ENCODE measurements at places on chromosomes 2 and 18. TPM values are rescaled to one million over a fixed set of nuclear protein-coding genes. Genes with fewer than 3 reads are reported as not detected.

Gene ZC3H8
- total RNA-seq = 15.3 TPM

Gene CD8B2
- not detected for total RNA-seq

Gene DUSP28
- total RNA-seq = 12.5 TPM

Gene TBC1D8
- total RNA-seq = 1.9 TPM

Gene EN1
- total RNA-seq = not detected

Gene TSGA10
- 7.7 TPM for total RNA-seq

Gene SCN3A
- total RNA-seq = not detected

Gene TSPYL6
- not detected for total RNA-seq

Gene RNF152
- 0.18 TPM for total RNA-seq

Gene HOXD12
- total RNA-seq = not detected

Gene MAL
- total RNA-seq = 127 TPM

Gene CYP1B1
- 0.44 TPM for total RNA-seq

Gene GLI2
- total RNA-seq = not detected

Gene HOXD13
- not detected for total RNA-seq

Gene ASNSD1
- 34.2 TPM for total RNA-seq

Gene DCC
- total RNA-seq = not detected

Gene SERPINB11
- not detected for total RNA-seq

Gene NGEF
- total RNA-seq = not detected

Gene RAB27B
- 30.6 TPM for total RNA-seq

Gene FBXO15
- 0.75 TPM for total RNA-seq

Gene TRABD2A
- total RNA-seq = 60.5 TPM

Gene SKOR2
- total RNA-seq = not detected

Gene CCDC85A
- not detected for total RNA-seq

Gene C2orf72
- total RNA-seq = not detected

Gene CFC1
- not detected for total RNA-seq

Gene KCNIP3
- total RNA-seq = not detected

Gene LYG2
- total RNA-seq = not detected
